NCI-H1930 (cell line): ENCODE measurements at places on chromosomes 16 and 17.

GRCh38 chr17:18257268-18257981 is 1.1 kb downstream of the FLII start:
- DNase-seq: no peak

DNA sequence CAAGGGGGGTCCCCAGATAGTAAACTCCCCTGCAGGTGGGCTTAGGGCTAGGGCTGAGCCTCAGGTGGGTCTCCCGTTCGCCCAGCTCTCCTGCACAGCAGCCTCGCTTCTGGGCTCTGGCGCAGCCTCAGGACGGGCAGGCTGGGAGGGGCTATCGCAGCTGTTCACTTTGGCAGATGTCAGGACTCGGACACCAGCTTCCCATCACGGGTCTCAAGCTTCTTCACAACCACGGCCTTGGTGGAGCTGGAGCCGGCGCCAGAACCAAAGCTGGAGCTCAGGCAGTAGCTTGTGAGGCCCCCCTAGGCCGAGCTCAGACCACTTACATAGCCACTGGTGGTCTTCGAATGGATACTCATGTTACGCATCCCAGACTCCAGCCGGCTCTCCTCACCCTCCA is 26.0 kb downstream of the CLEC3A start:
- DNase-seq: no peak

- no peak for DNase-seq
These were observed 21.5 kb downstream of the PARN start for GRCh38 chr16:14608604-14609003.

DNA sequence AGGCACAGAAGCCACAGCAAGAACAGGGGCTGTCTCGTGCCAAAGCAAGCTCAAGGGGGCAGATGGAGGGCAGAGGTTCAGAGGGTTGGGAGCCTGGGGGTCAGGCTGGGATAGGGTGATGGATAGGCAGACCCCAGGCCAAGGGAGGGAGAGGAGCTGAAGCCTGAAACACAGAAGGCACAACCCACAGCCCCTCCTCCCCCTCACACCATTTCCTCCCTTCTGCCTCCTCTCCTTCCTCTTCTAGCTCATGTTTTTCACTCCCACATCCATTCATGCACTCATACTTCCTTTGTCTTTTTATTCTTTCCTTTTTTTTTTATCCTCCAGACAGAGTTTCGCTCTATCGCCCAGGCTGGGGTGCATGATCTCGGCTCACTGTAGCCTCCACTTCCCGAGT is 61.1 kb downstream of the SOCS1 start:
- no peak for DNase-seq

DNA sequence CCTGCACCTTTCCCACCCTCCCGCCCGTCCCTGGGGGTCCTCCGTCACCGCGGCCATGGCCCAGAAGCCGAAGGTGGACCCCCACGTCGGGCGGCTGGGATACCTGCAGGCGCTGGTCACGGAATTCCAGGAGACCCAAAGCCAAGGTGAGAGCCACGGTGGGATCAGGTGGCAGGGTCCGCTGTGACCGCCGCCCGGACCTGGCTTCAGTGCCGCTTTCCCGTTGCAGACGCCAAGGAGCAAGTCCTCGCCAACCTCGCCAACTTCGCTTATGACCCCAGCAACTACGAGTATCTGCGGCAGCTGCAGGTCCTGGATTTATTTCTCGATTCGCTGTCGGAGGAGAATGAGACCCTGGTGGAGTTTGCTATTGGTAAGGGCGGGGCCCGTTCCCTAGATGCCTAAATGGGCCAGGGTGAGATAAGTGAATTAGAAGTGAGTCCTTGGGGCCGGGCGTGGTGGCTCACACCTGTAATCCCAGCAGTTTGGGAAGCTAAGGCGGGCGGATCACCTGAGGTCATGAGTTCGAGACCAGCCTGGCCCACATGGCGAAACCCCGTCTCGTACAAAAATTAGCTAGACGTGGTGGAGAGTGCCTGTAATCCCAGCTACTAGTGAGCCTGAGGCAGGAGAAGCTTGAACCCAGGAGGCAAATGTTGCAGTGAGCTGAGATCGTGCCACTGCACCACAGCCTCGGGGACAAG is 617 bp downstream of the ARMC7 start:
- no peak for DNase-seq

GRCh38 chr16:19936441-19936840 is 51.8 kb upstream of the GPRC5B start:
- DNase-seq: no peak

GRCh38 chr17:77420095-77420803 is 279.5 kb downstream of the SEC14L1 start:
- no peak for DNase-seq

DNA sequence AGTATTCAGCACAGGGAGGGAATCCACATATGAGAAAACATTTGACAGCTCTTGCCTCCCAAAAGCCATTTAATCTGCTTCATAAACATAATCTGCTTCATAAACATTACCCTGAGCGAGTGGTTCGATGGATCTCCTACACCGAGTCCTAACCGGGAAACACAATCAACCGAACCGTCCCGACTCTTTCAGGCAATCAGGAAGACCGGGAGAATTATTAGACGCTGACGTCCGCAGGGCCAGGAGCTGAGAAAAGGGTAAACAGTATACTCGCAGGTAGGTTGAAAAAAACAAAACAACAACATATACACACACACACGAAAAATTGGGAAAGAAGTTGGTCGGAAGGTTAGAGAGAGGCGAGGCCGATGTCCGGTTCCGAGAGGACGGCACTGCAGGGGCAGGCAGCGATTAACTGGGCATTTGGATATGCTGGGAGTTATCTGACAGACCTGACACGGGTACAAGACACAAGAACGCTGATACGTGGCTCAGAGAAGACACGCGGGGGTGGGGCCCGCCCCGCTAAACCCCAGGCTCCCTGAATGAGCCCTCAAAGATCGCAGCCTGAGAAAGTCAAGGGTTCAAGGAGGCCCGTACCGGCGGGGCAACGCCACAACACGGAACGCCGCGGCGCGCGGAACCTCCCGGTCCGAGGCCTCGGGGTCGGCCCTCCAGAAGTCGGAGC is 585 bp downstream of the AP1G1 start:
- DNase-seq: no peak

DNA sequence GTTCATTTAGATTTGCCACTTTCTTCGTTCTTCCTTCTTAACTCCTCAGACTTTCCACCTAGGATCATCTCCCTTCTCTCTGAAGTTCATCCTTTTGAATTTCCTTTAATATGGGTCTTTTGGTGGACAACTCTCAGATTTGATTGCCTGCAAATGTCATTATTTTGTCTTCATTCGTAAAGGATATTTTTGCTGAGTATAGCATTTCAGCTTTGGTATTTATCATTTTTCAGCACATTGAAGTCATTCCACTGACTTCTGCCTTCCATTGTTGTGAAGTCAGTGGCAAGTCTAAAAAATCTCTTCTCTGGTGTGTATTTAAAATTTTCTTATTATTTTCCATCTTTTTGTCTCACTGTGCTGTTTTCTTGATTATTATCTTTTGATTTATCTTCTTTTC is 45.4 kb downstream of the GAN start:
- no peak for DNase-seq

- no peak for DNase-seq
These were observed 173.1 kb upstream of the NLRP1 start for GRCh38 chr17:5757314-5757907.

DNA sequence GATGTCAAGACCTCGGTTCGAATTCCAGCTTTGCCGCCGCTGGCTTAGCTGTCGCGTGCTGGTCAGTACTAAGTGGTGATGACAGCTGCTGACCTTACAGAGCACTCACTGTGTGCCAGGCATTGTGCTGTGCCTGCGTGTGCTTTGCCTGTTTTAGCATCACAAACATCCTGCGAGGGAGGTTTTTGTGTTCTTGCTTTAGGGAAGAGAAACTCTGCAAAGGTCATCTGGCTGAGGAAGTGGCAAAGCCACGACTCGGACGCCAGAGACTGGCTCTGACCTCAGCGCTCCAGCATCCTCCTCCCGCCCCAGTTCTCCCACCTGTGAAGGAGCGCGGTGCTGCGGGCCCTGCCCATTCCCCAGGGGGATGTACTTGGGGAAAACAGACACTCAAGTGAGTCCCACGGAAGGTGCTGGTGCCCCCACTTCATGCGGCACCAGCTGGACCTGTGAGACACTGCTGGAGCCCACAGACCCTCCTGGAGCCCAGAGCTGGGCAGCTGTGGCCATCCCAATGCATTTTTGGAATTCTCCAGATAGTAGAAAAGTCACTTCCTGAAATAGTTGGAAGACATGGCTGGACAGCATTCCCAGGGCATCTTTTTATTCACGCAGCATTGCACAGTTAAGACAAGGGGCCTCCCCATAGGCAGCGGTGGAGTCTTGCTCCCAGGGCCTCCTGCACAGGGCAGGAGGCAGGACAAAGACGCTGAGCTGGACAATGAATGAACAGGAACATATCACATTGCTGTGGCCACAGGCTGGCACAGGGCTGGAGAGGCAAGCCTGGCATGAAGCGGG is 20.0 kb upstream of the HERPUD1 start:
- no peak for DNase-seq

DNA sequence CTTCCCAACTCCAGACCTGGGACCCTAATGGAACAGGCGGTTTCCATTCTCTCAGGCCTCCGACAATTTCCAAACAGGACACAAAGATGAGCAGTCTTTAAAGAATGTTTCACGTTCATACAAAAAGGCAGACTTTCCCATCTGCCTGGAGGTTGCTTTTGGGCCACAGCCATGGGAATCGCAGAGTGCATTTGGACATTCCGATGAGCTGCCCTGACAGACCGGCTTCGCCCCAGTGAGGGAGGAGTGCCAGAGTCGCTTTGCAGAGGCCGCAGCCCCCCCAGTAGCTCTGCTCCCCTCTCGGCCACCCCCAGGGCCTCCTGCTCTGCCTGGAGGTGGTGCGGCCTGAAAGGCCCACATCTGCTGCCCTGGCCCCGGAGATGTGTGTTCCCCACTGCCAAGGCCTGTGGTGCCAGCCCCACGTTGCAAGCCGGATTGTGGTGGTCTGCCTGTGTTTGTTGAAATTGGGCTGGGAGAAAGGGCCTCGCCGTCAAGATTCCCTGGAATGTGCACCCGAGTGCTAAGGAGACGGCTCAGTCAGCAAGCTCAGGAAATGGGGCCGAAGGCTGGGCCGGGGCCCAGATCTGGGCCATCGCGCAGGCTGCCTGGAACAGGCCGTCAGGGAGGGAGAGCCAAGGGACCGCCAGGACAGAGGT is 89.8 kb downstream of the C16orf95 start:
- no peak for DNase-seq

DNA sequence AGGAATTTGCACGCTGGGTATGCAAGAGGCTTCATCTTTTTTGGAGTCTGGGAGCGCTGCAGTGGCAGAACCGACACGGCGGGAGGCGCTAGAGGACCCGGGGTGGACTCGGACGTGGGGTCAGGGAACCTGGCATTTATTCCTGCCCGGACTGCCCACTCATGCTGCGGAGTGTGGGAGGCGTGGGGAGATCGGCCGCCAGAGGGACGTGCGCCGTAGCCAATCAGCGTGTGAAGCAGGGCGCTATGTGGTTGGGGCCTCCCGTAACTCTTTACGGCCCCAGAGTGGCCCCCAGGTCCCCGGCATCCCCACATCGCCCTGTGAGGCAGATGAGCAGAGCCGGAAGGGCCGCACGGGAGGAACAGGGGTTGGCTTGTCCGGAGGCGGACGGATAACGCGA is 11.2 kb downstream of the FLYWCH2 start:
- no peak for DNase-seq

DNA sequence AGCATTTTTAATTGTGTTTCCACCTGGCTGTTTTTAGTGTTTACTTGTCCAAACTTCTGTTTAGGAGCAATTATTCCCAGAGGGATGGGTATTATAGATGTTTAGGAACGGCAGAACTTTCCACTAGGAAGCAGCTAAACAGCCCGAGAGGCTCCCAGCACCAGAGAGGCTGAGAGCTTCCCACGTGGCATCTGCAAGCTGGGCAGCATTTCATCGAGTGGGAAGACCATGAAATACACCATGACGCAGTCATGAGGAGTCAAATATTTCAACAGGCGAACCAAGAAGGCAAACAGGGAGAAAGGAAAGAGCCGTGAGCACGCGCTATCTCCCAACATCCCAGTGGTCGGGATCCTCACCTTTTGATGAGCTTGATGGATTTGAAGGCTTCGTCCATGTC is 24.1 kb downstream of the TMEM204 start:
- no peak for DNase-seq

DNA sequence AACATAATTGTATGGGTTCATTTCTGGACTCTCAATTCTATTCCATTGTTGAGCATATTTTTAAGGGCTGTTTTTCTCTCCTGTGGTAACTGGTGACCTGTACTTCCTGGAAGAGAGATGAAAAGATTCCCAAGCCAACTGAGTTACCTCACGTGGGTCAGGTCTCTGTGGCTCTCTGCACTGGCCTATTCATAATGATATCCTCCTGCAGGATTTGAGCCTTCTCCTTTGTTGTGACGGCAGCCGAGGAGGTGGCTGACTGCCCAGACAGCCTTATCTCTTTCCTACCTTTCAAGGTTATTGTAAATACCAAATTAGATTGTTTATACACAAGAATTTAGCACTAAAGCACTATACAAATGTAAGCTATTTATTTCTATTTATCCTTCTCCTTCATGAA is 2.7 kb upstream of the ACE start:
- no peak for DNase-seq

GRCh38 chr16:25009822-25010221 is 5.3 kb downstream of the ARHGAP17 start:
- no peak for DNase-seq

DNA sequence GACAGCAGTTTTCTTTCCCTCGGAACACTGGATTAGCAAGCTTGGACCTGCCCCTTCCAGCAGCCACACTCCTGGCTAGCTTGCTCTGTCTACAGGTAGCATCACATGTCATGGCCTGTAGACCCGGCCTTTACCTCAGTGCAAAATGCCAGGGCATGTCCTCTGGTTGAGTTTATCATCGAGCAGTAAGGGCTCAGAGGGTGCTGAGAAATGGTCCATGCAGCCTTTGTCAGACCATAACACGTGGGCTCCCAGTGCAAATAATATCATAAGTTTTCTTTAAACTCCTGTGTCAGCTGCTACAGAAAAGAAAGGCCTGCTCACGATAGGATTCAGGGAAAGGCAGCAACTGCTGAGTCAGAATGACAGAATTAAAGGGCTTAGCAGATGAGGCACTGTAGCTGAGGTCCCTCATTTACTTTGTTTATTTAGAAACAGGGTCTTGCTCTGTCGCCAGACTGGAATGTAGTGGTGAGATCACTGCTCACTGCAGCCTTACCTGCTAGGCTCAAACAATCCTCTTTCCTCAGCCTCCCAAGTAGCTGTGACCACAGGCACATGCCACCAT is 8.0 kb upstream of the GNA13 start:
- DNase-seq: no peak

GRCh38 chr17:80372922-80373570 is 41.9 kb upstream of the ENDOV start:
- no peak for DNase-seq

DNA sequence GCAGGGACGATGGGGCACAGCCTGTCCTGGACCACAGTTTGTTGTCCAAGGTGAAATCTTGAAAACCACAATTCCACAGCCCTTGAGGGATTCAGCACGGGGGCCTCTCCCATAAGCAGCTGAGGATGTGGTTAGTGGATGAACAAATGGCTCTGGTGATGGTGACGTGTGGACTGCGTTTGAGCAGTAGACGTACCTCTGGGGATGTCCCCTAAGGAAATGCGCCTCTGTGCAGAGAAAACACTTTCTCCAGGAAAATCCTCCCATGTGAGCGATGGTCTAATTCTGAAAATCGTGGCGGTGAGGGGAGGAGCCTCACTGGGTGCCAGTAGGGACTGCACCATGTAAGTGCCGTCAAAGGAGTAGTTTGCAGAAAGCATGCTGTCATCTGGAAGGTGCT is 2.7 kb upstream of the SEPTIN12 start:
- DNase-seq: no peak

GRCh38 chr16:13390093-13390985 is 488.9 kb downstream of the SHISA9 start:
- no peak for DNase-seq
